ENCODE measurements at places on chromosomes 7 and 10.

DNA sequence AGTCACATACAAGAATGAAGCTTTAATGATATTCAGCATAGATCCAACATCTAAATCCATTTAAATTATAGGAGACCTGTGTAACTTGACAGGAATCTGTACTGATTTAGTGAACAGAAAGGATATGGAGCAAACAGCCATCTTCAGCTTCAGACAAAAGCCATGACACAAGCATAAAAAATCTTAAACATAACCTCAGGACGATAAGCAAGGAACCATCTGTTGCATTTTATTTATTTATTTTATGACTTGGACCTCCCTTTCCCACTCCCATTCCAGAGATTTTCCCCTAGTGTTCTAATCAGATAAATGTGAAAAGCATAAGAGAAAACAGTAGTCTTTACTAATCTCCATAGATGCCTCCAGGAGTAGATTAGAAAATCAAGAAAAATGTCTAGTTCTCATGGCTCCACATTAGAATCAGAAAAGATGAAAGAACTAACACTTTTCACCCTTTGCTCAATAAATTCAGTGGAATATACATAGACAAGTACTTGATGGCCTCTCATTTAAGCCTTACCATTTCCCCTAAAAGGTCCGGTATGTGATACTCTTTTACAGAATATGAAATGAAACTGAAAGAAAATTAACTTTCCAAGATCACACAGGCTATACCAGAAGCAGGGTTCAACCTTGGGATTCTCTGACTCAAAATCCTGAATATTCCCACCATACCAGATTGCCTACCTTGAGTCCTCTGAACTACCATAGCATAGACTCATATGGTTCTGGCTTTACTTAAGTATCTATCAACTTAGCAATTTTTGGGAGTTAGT is 15.2 kb downstream of the CACNA2D1 start:
- no peak for DNase-seq

- no peak for DNase-seq
Measured at GRCh38 chr10:48214716-48215485, 59.6 kb downstream of the FRMPD2 start.

DNA sequence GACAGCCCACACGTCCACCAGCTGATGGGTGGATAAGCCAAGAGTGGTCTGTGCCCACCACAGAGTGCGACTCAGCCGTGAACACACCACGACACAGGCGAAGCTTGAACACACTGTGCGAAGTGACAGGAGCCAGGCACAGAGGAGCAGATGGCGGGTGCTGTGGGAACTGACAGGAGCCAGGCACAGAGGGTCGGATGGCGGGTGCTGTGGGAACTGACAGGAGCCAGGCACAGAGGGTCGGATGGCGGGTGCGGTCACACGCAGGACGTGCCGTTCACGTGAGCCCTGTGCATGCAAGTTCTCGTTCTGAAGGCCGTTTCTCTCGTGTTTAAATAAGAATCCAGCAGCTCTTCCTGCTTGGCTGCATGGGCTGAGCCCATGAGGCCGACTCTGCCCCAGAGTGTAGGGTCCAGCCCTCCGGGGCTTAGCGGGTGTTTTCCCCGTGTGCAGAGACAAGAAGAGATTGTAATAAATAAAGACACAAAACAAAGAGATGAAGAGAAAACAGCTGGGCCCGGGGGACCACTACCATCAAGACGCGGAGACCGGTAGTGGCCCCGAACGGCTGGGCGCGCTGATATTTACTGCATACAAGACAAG is 5.9 kb upstream of the ADAP1 start:
- DNase-seq, result no peak

DNA sequence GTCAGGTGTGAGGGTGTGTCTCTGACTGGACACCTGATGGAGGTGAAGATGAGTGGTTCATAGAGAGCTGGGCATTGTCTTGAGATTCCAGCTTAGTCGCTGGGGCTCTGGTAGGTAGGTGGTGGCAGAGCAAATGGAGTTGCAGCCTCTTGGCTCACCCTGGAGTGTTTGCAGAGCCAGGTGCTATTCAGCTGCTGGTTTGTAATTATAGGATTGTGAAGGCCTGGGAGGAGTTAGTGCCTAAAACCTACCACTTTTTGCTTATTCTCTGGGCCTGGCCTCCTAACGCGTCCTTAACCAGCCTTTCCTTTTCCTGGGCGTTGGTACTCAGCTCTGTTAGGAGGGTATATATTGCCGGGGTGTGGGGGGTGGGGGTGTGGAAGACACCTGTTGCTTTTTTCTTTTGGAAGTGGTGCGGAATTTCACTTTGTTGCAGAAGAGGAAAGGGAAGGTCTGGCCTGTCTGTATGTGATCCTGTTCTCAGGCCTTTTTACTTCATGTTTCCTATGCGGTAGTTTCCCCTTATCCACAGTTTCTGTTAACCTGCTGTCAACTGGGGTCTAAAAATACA is 3.2 kb downstream of the PPRC1 start:
- peak; percentile 42 for DNase-seq

DNA sequence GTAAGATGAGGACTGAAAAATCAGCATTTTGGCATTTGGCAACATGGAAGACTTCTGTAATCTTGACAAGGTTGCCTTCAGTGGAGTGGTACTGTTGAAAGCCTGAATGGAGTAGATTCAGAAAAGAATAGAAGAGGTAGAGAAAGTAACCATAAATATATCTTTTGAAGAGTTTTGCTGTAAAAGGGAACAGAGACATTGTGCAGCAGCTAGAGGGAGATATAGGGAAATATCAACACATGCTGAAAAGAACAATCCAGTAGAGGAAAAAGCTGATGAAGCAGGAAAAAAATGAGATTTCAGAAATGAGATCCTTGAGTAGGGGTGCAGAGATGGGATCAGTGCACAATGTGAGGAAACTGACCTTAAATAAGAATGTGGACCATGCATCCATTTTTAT is 60.0 kb downstream of the RAPGEF5 start:
- DNase-seq, result no peak

GRCh38 chr10:123303581-123304337 is 149.6 kb downstream of the BUB3 start:
- DNase-seq, result no peak

DNA sequence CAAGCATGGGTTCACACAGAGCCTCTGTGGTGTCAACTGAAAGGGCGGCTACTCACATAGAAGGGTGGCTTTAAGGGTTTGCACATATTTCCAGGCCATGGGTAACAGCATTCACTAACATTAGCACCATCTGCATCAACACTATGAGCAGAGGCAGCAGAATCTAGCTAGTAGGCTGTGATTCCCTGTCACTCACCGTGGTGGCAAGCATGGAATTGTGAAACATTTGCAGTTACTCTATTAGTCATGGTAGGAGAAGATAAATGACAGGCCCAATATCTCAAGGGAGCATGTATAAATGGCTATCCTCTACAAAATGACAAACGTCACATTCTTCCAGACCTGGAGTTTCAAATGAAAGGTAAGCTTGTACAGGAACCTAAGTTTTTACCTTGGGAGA is 32.2 kb upstream of the CUBN start:
- no peak for DNase-seq

DNA sequence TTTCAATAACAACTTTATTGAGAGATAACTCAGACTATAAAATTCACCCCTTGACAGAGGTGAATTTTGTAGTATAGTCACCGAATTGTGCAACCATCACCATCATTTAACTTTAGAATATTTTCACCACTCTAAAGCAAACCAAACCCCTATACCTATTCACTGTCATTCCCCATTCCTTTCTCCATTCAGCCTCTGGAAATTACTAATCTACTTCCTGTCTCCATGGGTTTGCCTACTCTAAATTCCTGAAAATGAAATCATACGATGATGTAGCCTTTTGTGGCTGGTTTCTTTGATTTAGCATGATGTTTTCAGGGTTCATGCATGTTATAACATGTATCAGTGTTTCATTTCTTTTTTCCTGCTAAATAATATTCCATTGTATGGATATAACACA is 15.6 kb upstream of the LMTK2 start:
- DNase-seq, result no peak

DNA sequence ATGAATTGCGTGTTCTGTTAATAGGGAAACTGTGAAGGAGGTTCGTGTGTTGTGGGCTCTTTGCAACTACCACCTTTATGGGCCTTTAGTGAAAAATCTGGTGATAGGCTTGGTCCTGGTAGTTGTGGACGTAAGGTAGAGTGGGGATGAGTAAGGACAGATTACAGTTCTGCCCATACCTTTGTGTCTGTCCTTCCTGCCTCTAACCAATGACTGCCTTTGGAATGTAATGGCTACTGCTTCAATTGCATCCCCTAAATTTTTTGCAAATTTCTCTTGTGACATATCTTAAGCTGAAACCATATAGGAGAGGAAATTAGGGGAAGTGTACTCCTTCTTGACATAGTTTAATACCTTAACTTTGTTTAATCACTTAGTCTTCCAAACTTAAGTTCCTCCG is 82.3 kb downstream of the ADK start:
- no peak for DNase-seq

- no peak for DNase-seq
Measured at GRCh38 chr7:106418094-106418493, 133.3 kb upstream of the NAMPT start.

GRCh38 chr10:90856261-90856660 is 1.6 kb downstream of the HTR7 start:
- DNase-seq, result no peak

- DNase-seq, result no peak
Measured at GRCh38 chr7:69949122-69949521, 350.8 kb downstream of the AUTS2 start.

GRCh38 chr10:133357285-133358161 is at the start of gene FUOM:
Gene FUOM, minus strand, starts transcription at chr10:133358019. Its CDS starts 12 bp downstream, at chr10:133358007.
- DNase-seq, result no peak

- no peak for DNase-seq
Measured at GRCh38 chr10:57699944-57700343, 567.8 kb downstream of the IPMK start.

DNA sequence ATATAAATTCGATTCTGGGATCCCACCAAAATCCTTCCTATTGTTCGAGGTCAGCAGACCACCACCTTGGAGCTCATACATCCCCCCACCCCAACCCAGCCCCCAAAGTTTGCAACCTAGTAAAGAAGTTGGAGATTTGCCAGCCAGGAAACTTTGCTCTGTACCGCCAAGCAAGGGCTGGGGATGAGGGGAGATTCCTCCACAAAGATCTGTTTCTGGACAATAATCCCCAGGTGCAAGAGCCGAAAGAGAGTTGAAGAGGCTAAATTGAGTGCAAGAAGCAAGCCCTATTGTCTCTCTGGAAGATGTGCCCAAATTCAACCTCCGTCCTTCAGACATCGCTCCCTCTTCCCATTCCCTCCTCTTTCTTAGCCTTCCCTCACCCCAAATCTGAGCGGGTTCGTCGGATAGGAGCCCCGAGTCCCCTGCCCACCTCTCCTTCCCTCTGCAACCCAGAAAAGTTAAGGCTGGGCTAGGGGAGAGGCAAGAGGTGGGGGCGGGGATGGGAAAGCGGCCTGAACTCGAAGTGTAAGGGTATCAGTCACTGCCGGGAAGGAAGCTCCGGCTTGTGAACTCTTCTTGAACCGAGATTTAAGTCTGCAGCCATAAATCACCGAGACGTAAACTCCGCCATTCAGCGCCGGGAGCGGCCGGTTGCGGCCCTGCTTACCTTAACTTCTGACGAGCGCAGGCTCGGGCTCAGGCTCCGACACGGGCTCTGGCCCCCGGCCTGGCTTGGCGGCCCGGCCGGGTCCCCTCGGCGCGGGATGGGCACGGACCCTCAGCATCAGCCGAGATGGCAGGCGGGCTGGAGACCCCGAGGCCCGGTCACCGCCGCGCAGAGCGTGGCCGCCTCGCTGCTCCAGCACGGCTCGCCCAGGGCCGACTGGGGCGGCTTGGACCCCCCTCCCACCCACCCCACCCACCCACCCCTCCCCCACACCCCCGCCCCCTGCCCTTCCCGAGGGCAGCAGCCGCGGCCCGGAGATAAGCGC is 10.8 kb upstream of the HOXA2 start:
- no peak for DNase-seq

DNA sequence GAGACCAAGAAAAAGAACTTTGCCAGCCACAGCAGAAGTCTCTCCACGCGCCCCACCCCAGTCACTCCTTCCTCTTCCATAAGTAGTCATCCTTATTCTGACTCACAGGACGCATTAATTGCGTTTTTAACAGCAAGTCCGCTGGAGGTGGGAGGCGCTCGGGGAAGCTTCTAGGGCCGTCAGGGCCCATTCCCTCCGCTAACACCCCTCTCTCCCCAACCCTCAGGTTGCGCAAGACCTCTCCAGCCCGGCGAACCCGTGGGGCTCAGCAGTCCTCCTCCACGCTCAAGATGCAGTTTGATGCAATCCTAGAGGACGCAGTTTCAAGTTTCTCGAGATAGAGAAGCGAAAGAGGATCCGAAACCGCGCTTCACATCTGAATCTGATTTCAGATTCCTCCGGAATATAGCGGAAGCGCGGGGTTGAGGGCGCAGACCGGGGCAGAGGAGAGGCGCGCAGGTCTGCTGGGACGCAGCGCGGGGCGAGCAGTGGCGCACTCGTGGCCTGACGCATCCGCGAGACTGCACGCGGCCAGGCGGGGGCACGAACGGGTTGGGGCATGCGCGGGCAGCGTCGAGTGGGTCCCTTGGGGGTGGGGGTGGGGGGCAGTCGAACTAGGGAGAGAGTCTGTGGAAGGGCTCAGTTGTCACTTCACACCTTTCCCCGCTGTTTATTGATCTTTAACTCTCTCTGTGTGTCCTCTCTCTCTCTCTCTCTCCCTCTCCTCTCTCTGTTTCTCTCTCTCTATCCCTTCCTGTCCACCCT is 37.8 kb upstream of the PSAP start:
- no peak for DNase-seq

DNA sequence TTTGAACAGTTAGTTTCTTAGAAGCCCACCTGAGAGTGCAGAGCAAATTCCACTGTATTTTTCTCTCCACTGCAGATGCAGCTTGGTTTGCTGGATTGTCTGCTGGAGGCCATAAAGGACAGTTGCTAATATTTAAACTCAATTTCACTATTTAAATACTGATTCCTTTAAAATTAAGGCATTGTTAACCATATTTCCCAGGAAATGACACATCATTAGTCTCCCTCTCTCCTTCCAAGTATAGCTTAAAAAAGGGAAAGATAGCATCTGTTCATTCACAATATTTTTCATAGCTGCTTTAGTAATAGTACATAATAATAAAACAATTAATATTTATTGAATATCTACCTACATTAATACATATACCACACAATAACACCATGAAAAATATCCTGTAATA is 252.9 kb downstream of the HGF start:
- no peak for DNase-seq

Measured in NCI-H2081 treated with DMSO at 0.1 percent for 48 hours (cell line).